Stimulated activated CD4-positive, alpha-beta T cell treated with anti-CD3 and anti-CD28 coated beads, Interleukin-15, amount 100 ng/mL, for 48 hours (primary cell): ENCODE measurements at places on chromosomes 5 and 9.

- no peak for DNase-seq
These were observed 5.5 kb upstream of the SCGB3A1 start for GRCh38 chr5:180596668-180597231.

- DNase-seq = no peak
These were observed 67.7 kb downstream of the HMHB1 start for GRCh38 chr5:143879646-143880045.

DNA sequence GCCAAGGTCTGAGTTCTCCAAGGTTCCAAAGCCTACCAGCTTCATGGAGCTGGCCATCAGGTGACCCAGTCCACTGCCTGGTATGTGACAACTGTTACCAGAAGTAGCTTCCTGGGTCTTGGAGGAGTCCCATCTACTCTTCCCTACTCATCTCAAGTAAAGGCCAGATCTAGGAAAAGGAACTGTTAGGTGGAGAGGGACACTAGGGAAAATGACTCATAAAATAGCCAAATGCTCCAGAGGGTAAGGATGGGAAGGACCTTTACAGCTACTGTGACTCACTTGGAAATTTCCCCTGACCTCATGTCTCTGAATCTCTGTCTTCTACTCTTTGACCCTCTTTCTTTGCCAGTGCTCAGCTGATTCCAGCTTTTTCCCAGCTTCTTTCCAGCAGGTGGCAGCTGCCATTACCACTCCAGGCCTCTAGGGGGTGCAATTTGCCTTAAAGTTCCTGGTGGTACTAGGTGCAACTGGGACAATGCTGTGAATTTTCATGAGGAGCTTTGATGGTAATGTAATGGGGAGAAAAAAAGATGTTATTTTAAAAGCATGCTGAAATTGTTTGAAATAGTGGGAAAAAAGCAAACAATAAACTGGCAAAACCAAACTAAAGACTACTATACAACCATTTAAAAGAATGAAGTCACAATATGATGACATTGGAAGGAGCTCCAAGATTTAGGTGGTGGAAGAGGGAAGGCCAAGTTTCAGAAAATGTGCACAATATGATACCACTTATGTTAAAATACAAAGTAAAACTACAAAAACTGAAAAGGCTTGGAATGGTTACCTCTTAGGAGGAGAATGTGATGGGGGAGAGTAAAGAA is 27.1 kb upstream of the MYORG start:
- DNase-seq = no peak

GRCh38 chr5:58450018-58450417 is 9.9 kb downstream of the PLK2 start:
- no peak for DNase-seq

- no peak for DNase-seq
These were observed 198.1 kb downstream of the SYK start for GRCh38 chr9:90999425-91000397.
